ENCODE measurements at places on chromosomes 6 and 20. TPM values are rescaled to one million over a fixed set of nuclear protein-coding genes. Genes with fewer than 3 reads are reported as not detected.

DNA sequence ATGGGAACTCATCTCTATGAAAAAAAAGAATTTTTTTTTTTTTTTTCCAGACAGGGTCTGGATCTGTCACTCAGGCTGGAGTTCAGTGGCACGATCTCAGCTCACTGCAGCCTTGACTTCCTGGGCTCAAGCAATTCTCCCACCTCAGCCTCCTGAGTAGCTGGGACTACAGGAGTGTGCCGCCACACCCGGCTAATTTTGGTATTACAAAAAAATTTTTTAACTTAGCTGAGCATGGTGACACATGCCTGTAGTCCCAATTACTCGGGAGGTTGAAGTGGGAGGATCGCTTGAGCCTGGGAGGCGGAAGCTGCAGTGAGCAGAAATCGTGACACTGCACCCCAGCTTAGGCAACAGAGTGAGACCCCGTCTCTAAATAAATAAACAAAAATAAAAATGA is 7.5 kb downstream of the DEF6 start:
- H3K4me3 ChIP-seq = peak overlapping the region; percentile 11
- H3K4me1 ChIP-seq = peaks cover 94% of the 10 kb centered on the region
- H3K27ac ChIP-seq = peak overlapping the region; percentile 91
- peaks cover 44% of the 10 kb centered on the region for H3K36me3 ChIP-seq
- H3K27me3 ChIP-seq = no peaks in the 10 kb centered on the region

GRCh38 chr20:45469336-45470261 is at the start of gene WFDC2:
WFDC2 (plus strand) TSS chr20:45469753; CDS start chr20:45469782, 29 bp downstream.
- H3K27me3 ChIP-seq = peaks cover 61% of the 10 kb centered on the region
- H3K4me1 ChIP-seq = peaks cover 16% of the 10 kb centered on the region
- no peak for DNase-seq

- H3K27me3 ChIP-seq = no peaks in the 10 kb centered on the region
- no peak for DNase-seq
- H3K27ac ChIP-seq = no peak overlapping the region
- H3K36me3 ChIP-seq = no peaks in the 10 kb centered on the region
- H3K4me1 ChIP-seq = no peaks in the 10 kb centered on the region
These were observed 404.1 kb upstream of the ID4 start for GRCh38 chr6:19432966-19433498.

- H3K4me3 ChIP-seq = no peak overlapping the region
- H3K36me3 ChIP-seq = no peaks in the 10 kb centered on the region
- no peak overlapping the region for H3K27ac ChIP-seq
These were observed 119.7 kb downstream of the SH3BGRL2 start for GRCh38 chr6:79750806-79751205.

- peak; percentile 41 for DNase-seq
- H3K4me3 ChIP-seq = no peak overlapping the region
- H3K4me1 ChIP-seq = peaks cover 46% of the 10 kb centered on the region
- H3K27me3 ChIP-seq = no peaks in the 10 kb centered on the region
- peaks cover 6% of the 10 kb centered on the region for H3K36me3 ChIP-seq
These were observed 63.9 kb upstream of the MRPS10 start for GRCh38 chr6:42281570-42281969.

- no peak for DNase-seq
- no peaks in the 10 kb centered on the region for H3K4me1 ChIP-seq
- H3K4me3 ChIP-seq = no peak overlapping the region
- H3K27me3 ChIP-seq = no peaks in the 10 kb centered on the region
- no peaks in the 10 kb centered on the region for H3K36me3 ChIP-seq
These were observed 42.2 kb upstream of the TGM6 start for GRCh38 chr20:2338411-2339066.

GRCh38 chr6:132513831-132514545 is 1.1 kb upstream of the STX7 start:
- no peaks in the 10 kb centered on the region for H3K36me3 ChIP-seq
- DNase-seq = no peak
- peaks cover 3% of the 10 kb centered on the region for H3K27me3 ChIP-seq
- H3K4me3 ChIP-seq = peak overlapping the region; percentile 76
- peaks cover 3% of the 10 kb centered on the region for H3K4me1 ChIP-seq

GRCh38 chr6:5506597-5506996 is 245.3 kb downstream of the FARS2 start:
- no peaks in the 10 kb centered on the region for H3K27me3 ChIP-seq
- no peaks in the 10 kb centered on the region for H3K36me3 ChIP-seq
- H3K27ac ChIP-seq = no peak overlapping the region

DNA sequence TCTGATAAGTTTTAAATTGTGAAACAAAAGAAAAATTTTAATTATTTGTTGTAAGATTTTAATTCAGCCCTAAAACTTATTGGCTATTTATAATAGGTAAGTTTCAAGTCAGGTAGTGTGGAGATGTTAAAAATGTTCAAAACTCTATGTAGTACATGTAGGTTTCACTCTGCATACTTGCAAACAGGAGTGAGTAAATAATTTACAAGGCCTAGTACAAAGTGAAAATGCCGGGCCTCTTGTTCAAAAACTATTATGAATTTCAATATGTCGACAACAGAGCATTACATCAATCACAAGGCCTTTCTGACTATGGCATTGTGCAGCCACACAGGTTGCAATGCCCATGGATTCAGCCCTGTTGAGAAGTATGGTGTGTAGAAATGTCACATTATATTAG is 80.9 kb upstream of the GRIK2 start:
- no peak for DNase-seq
- H3K27me3 ChIP-seq = no peaks in the 10 kb centered on the region
- H3K4me1 ChIP-seq = no peaks in the 10 kb centered on the region
- no peak overlapping the region for H3K4me3 ChIP-seq
- no peak overlapping the region for H3K27ac ChIP-seq

- DNase-seq = no peak
- H3K36me3 ChIP-seq = no peaks in the 10 kb centered on the region
These were observed 185.9 kb downstream of the TRIM27 start for GRCh38 chr6:28737750-28738395.

DNA sequence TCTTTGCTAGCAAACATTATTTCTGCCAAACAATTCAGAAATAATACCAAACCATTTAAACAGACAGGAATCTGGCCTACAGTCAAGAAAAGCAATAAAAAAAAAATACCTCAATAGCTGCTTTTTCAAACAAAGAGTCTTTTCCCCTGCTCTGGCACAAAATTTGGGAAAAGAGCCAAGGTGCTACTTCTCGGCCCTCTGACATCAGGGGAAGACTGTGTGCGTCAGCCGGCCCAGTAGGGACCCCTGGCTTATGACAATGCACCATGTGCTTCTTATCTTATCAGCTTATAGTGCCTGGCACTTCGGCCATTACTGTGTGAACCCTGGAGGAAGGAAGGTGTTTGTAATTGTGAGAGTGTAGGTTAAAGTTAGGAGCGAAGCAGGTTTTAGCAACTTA is 89.4 kb downstream of the PDE10A start:
- no peaks in the 10 kb centered on the region for H3K36me3 ChIP-seq
- no peak for DNase-seq
- no peaks in the 10 kb centered on the region for H3K27me3 ChIP-seq
- no peak overlapping the region for H3K27ac ChIP-seq
- no peak overlapping the region for H3K4me3 ChIP-seq
- no peaks in the 10 kb centered on the region for H3K4me1 ChIP-seq

- H3K27me3 ChIP-seq = no peaks in the 10 kb centered on the region
- no peaks in the 10 kb centered on the region for H3K36me3 ChIP-seq
- no peak overlapping the region for H3K4me3 ChIP-seq
- H3K27ac ChIP-seq = no peak overlapping the region
- no peaks in the 10 kb centered on the region for H3K4me1 ChIP-seq
These were observed 608.1 kb downstream of the PKHD1 start for GRCh38 chr6:51479296-51479695.

DNA sequence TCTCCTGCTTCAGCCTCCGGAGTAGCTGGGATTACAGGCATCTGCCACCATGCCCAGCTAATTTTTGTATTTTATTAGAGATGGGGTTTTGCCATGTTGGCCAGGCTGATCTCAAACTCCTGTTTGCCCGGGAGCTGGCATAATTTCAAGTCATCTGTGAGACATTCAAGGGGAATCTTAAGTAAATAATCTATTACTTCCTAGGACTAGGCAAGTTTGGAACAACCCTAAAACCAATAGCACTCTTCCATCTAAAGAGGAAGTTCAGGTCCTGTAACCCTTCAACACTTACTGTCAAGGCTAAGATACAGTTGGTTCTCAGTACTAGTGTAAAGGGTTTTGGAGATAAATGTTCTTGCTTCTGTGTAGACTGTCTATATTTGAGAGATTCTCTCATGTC is 267.8 kb upstream of the IRAK1BP1 start:
- no peak for DNase-seq
- no peaks in the 10 kb centered on the region for H3K4me1 ChIP-seq
- no peaks in the 10 kb centered on the region for H3K36me3 ChIP-seq
- H3K27ac ChIP-seq = no peak overlapping the region

- H3K36me3 ChIP-seq = no peaks in the 10 kb centered on the region
- H3K4me3 ChIP-seq = no peak overlapping the region
- H3K27ac ChIP-seq = no peak overlapping the region
- DNase-seq = no peak
These were observed 211.9 kb downstream of the ZNF217 start for GRCh38 chr20:53381568-53382262.

DNA sequence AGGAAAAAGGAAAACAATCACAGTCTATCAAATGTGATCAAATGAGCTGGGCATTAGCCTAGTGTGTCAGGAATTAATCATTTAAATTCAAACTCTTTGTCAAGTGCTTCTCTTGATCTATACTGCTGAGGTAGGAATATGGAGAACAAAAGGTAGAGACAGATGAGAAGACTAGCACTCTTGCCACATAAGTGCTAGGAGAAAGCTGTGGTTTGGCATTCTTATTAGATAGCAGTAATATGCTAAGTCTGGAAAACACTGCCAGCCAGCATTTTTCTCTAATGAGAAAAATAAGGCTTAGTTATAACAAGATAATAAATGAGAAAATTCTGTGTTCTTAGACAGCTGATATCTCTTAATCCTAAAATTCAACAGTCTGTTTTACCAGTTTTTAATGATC is 38.9 kb downstream of the ORC3 start:
- H3K4me1 ChIP-seq = no peaks in the 10 kb centered on the region
- DNase-seq = no peak
- no peak overlapping the region for H3K4me3 ChIP-seq
- H3K27me3 ChIP-seq = no peaks in the 10 kb centered on the region

GRCh38 chr6:6810727-6811126 is 222.2 kb downstream of the LY86 start:
- H3K27ac ChIP-seq = no peak overlapping the region
- no peaks in the 10 kb centered on the region for H3K36me3 ChIP-seq
- no peak for DNase-seq
- H3K4me1 ChIP-seq = peaks cover 14% of the 10 kb centered on the region
- no peaks in the 10 kb centered on the region for H3K27me3 ChIP-seq

DNA sequence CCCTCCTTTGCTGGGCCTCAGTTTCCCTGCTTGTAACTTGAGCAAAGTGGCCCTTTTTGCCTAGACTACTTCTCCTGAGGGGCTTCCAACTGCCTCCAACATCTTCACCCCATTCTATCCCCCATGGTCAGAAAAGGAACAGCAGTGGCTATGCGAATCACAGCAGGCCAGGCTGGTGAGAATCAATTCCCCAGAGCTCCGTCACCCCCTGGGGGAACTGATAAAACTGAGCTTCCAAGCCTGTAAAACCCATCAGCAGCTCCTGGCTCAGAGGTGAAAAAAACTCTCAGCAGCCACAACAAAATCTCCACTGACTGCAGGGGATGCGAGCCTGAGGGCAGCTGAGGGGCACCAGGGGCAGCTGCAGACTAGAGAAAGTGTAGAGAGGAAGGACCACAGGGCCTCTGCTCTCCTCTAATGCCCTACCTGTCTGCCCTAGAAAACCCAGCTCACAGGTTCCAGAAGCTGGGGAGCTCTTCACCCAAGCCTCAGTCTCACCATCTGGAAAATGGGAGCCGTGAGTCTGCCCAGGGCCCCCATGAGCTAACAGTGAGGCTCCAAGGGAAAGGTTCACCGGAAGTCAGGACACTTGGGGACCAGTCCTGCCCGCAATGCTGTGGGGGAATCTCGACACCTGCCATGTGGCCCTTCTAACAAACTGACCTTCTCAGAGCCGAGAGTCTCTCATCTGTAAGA is 120.6 kb downstream of the GRM4 start:
- H3K4me1 ChIP-seq = peaks cover 4% of the 10 kb centered on the region
- no peak for DNase-seq
- H3K36me3 ChIP-seq = no peaks in the 10 kb centered on the region
- H3K27ac ChIP-seq = no peak overlapping the region

DNA sequence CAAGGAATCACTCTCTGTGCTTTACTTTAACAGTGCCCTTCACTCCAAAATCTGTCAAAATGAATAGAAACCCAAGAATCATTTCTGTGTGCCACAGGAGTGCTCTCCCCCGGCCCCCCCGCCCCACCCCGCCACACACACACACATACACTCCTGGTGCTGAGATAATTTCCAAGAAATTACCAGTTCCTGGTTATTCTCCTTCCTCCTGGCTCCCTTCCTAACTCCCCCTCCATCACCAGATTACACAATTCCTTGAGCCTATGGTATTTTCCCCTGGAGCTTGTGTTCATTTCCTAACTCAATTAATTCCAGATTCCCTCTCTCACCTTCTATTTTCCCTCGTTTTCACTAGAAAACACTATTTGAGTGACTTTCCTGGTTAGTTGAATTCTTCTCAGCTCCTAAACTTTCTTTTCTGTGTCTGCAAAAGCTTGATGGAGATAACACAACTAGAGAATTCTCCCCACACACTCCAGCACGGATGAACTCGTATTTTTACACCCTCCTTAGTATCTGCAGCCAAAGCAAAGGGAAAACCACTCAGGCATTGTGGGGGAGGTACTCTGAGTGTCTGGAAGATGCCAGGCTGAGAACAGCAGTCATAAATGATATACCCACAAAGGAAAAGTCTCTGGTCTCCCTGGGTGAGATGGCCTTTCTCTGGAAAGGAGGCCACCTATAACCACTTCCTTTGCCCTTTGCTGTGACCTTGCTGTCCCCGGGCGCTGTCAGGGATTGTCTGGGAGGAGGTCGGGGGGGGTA is 1.9 kb upstream of the SLC24A3 start:
- H3K4me3 ChIP-seq = no peak overlapping the region
- H3K27me3 ChIP-seq = peaks cover 22% of the 10 kb centered on the region
- DNase-seq = no peak
- no peaks in the 10 kb centered on the region for H3K36me3 ChIP-seq
- no peak overlapping the region for H3K27ac ChIP-seq

GRCh38 chr20:2840967-2841531 is 504 bp downstream of the VPS16 start:
- peaks cover 6% of the 10 kb centered on the region for H3K36me3 ChIP-seq
- H3K27me3 ChIP-seq = no peaks in the 10 kb centered on the region
- peak overlapping the region; percentile 93 for H3K4me3 ChIP-seq
- H3K27ac ChIP-seq = peak overlapping the region; percentile 51

DNA sequence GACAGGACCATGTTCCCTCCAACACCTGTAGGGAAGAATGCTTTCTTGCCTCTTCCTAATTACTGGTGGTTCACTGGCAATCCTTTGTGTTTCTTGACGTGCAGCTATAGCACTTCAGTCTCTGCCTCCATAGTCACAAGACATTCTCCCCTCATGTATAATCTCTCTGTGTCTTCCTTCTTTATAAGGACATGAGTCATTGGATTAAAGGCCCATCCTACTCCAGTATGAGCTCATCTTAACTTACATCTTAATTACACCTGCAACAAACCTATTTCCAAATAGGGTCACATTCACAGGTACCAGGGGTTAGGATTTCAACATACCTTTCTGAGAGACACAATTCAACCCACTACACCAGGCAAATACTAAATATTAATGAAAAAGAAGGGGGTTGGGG is 213.6 kb downstream of the RNGTT start:
- H3K36me3 ChIP-seq = no peaks in the 10 kb centered on the region
- H3K4me3 ChIP-seq = no peak overlapping the region
- DNase-seq = no peak
- H3K4me1 ChIP-seq = no peaks in the 10 kb centered on the region
- H3K27ac ChIP-seq = no peak overlapping the region

HMGCLL1 gene
- total RNA-seq = not detected

TRIM38 gene
- total RNA-seq = 17.5 TPM

FAM162B gene
- total RNA-seq = not detected

TNXB gene
- total RNA-seq = 9.0 TPM

RAMACL gene
- 0.75 TPM for total RNA-seq
